ENCODE measurements at places on chromosomes 6 and 20.

GRCh38 chr6:167934426-167934864 is 63.0 kb upstream of the KIF25 start:
- no peak for DNase-seq

GRCh38 chr6:124868481-124868880 is 93.8 kb upstream of the RNF217 start:
- DNase-seq, result no peak

- DNase-seq, result no peak
Measured at GRCh38 chr6:113908801-113909200, 51.7 kb downstream of the MARCKS start.

DNA sequence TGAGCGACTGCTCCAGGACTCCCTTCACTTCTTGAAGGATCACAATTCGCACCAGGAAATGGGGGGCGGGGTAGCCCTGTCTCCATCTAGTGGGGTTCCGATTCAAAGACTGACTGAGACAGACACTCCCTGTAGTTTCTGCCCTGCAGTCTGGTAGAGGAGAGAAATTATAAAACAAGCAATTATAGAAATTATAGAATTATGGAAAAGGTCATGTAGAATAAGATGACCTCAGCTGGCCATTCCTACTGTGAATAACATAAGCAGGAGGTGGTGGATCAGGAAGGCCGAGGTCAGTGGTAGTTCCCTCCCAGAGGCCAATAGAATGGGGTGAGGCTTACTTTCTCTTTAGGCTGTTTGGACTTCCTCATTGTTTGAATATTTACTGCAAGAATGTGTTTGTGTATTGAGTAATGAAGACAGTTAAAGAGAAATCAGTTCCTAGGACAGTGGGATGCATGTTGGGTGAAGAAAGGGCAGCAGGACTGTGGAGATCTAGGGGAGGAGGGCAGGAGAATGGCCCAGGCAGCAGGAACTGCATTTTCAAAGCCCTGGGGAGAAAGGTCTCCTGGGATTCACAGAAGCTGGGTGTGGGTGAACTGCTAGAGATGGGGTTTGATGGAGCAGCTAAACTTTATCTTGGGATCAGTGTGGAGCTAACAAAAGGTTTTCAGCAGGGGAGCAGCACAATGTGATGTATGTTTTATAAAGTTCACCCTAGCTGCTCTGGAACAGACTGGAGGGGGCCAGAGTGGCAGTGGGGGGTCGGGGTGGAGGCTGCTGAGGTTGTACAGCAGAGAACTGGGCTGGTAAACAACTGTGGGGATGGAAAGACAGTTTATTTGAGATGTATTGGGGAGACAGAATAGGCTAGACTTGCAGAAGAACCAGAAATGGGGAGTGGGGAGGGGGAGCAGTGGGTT is 2.1 kb downstream of the ZNF341 start:
- DNase-seq, result peak; percentile 59

GRCh38 chr20:31691646-31692275 is 30.9 kb downstream of the BCL2L1 start:
- peak; percentile 58 for DNase-seq

DNA sequence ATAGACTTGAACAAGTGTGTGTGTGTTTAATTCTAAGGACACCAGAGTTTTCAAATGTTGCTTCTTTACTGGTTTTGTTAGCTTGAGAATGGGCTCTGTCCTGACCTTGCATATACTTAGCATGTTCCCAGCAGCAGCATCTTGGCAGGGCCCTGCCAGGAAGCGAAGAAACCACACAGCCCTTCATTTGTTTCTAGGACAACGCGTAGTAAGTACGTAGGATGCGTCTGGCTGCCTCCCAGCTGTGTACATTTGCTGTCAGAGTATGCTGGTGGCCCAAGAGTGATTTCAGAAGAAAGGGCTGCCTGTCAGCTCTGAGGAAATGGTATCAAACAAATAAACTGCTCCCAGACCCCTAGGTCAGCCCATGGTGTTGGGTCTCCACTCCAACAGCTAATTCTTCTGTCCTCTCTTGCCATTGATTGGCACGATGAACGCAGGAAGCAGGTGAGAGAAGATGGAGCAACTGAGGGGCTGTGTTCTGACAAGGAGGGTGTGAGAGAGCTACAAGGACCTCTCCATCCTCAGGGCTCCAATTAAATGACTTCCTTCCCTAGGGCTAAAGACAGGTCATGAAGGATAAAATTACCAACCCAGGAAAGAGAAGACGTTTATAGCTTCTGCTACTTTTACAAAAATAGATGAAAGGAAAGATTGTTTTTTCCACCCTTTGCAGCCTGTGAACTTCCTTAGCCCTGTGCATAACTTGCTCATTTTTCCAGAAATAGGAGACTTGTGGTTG is 55.9 kb upstream of the HDDC2 start:
- DNase-seq, result no peak

DNA sequence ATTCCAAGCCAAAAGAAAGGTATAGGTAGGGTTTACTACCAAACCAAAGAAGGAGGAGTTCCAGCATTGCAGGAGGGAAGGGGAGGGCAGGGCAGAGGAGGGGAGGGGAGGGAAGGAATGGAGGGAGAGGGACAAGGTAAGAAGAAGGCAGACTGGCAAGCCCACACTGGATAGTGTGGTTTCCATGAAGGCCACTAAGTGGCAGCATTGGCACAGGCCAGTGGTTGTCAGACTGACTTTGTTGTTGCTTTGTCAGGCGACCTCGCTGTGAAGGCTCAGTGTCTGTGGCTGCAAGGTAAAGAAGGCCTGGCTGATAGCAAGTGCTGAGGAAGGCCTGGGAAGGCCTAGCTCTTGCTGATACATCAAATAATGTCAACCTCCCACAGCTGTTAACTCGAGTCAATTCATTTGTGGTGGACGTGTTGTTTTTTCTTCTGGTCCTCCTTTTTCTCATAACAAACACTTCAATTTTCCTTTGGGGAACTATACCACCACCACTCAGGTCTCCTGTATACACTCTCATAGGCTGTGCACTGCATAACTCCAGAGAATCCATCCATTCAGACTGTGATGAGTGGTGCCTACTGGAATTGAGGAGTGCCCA is 7.7 kb upstream of the ZNF334 start:
- DNase-seq, result peak; percentile 83

- DNase-seq, result peak; percentile 21
Measured at GRCh38 chr20:36493051-36493800, 48.1 kb upstream of the MYL9 start.

- no peak for DNase-seq
Measured at GRCh38 chr6:111718990-111719389, 113.3 kb upstream of the TRAF3IP2 start.

DNA sequence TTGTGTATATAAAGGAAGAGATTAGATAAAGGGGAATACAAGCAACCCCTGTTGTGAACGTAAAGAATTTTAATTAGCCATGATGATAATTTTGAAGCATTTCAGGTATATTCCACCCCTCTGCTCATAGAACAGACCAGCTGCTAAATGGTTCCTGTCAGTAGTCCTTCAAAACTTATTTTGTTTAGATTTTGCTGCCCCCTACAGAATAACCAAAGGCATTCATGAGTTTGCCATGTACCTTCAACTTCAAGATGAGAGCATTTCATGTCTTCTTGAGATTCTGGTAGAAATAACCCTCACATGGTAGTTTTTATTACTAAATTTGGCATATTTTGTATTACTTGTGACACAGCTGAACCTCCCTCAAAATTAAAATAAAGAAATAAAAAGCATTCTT is 1586.7 kb downstream of the HACE1 start:
- peak; percentile 14 for DNase-seq

GRCh38 chr6:32087574-32088486 is 21.3 kb downstream of the TNXB start:
- peak; percentile 92 for DNase-seq

- no peak for DNase-seq
Measured at GRCh38 chr6:40806256-40806864, 219.2 kb upstream of the LRFN2 start.

- no peak for DNase-seq
Measured at GRCh38 chr6:124869416-124869815, 92.8 kb upstream of the RNF217 start.

GRCh38 chr6:138004430-138005287 is 102.6 kb downstream of the PERP start:
- DNase-seq, result peak; percentile 60

DNA sequence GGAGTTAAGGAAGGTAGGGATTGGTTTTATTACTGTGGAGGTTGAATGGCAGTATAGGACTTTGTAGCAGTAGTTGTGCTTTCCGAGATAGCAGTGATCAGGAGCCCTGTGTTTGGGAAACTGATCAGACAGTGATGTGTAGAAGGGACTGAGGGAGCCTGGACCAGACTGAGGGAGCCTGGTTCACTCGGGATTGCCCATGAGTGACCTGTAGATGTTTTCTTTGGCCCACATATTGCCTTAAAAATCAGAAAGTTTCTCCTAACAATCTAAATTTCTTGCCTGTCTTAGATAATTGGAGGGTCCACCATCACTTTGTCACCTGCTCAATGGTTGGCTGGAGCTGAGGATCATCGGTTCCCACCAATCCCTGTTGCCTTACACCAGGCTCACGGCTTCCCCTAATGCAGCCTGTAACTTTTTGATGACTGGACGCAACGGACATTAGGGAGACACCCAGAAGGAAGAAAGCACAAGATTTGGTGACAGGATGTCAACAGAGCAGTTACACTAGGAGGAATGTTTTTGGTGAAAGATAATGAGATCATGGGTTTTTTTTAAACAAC is 1.1 kb downstream of the CDS2 start:
- DNase-seq, result no peak

- DNase-seq, result no peak
Measured at GRCh38 chr6:105592329-105592728, 189.4 kb upstream of the PREP start.

GRCh38 chr6:161921602-161922395 is 647.9 kb upstream of the AGPAT4 start:
- peak; percentile 44 for DNase-seq

- DNase-seq, result no peak
Measured at GRCh38 chr6:89566930-89567629, 71.5 kb downstream of the LYRM2 start.

- DNase-seq, result peak; percentile 68
Measured at GRCh38 chr20:49896204-49896603, 19.1 kb downstream of the SPATA2 start.

DNA sequence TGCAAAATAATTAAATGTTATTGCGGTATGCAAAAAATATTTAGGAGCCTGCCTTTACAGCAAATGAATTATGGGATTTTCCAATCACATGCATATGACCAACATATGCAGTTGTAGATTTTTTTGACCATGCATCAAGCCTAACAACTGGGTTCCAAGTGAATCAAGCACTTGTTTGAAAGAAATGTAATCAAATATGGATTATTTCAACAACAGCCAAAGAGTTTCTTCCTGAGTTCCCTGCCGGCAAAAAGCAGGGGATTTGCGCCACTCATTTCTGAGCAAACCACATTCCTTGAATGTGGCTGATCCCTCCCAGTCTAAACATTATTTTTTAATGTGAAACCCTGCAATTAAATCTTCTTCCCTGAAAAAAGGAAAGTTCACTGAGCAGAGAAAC is 100.1 kb upstream of the ADTRP start:
- DNase-seq, result no peak

DNA sequence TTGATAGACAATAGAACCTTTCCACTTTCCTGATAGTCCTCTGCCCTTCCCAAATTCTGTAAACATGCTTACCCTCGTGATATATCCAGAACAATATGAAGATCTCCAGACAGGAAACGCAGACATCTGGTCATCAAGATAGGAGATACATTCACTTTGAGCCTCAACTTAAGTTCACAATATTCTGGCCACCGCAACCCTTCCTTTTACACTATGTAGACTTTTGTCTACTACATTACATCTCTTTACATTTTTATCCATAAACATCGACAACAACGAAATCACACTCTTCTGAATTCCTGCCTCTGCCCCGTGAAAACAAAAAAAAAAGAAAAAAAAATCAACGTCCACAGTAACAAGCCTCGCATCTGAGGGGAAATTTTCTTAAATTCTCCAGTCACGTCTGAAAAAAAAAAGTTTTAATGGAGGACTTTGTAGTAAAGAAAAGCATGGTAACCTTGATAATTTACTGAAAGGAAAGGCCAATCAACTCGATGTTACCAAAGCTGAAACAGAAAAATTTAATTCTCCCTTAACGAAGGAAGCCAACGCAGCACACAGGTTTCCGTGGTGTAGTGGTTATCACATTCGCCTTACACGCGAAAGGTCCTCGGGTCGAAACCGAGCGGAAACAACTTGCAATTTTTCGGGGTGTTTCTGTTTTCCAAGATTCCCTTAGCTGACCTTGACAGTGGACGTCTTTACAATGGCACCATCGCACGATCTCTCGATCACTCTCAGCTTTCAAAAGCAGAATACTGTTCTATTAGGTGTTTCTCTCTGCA is 21.8 kb downstream of the POM121L2 start:
- DNase-seq, result peak; percentile 23

DNA sequence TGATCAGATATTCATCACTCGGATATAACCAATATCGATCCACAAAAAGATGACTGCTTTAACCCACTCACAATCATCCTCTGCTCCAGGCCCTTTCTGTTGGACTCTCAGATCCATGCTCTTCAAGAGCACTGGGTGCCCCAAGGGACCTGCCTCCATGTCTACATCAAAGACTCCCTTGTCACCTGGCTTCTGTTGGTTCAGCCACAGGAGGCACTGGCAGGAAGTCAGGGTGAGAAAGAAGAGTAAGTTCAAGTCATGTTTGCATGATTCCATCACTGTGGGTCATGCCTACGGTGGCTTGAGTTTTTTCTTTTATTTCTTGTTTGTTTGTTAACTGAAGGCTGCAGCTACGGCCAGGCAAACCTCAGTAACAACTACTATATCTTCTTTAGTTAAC is 243.3 kb downstream of the ADGRG6 start:
- no peak for DNase-seq

DNA sequence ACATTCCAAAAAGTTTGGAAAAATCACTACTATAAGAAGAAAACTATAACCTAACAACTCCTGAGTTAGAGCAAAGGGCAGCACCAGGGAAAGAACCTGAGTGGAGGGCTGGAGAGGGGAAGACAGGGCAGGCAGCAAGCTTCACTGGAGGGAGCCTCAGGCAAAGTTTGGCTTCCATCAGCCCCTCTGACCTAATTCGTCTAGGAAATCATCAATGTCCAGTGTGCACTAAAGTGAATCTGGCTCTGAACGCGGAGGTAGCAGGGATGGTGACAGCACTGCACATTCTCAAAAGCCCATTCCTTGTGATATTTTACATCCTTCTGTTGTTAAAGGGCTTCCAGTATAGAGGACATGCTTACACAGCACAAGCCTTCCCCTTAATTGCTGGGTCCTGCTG is 87.1 kb downstream of the ZDHHC14 start:
- no peak for DNase-seq

DNA sequence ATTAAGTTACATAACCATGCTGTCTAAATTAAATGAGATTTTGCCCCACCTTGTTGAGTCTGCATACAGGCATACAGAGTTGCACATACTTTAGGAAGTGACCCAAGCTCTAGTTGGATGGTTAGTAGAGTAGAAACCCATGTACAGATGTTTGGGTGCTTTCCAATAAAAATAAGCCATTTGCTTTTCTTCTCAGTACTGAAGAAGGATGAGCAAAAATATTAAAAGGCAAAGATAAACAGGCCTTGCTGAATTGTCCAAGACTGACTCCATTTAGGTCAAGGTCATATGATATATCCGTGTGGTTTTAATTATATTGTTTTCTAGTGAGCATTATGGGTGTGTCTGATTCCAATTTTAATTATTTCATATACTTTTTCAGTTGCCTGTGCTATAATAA is 589.4 kb downstream of the RFPL4B start:
- DNase-seq, result no peak

- no peak for DNase-seq
Measured at GRCh38 chr6:113853252-113853651, 3.9 kb upstream of the MARCKS start.
